Stimulated activated CD8-positive, alpha-beta memory T cell treated with anti-CD3 and anti-CD28 coated beads, Interleukin-7, amount 100 ng/mL, for 48 hours (primary cell): ENCODE measurements at places on chromosomes 4 and X.

DNA sequence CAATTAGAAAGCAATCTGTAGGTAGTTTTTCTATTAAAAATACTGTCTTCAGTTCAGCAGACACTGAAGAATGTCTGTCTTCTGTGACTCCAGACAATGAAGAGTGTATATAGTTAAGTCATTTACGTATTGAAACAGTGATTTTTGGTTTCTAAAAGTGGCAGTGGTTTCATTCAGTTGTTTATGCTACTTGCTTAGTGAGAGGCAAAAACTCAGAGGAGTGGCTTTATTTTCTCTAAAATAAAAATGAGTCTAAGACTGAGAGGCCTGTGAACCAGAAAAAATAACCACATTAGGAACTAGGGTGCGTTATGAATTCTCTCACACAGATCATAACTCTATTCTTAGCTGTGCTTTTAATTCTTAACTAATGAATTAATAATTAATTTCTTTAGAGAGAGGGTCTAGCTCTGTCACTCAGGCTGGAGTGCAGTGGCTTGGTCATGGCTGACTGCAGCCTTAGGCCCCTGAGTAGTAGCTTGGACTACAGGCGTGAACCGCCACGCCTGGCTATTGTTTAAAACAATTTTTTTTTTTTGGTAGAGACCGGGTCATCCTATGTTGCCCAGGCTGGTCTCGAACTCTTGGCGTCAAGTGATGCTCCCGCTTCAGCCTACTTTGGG lies 31.4 kb downstream of the FREM3 start:
- DNase-seq = no peak

- no peak for DNase-seq
Measured at GRCh38 chr4:111678908-111679307, 466.3 kb upstream of the FAM241A start.

DNA sequence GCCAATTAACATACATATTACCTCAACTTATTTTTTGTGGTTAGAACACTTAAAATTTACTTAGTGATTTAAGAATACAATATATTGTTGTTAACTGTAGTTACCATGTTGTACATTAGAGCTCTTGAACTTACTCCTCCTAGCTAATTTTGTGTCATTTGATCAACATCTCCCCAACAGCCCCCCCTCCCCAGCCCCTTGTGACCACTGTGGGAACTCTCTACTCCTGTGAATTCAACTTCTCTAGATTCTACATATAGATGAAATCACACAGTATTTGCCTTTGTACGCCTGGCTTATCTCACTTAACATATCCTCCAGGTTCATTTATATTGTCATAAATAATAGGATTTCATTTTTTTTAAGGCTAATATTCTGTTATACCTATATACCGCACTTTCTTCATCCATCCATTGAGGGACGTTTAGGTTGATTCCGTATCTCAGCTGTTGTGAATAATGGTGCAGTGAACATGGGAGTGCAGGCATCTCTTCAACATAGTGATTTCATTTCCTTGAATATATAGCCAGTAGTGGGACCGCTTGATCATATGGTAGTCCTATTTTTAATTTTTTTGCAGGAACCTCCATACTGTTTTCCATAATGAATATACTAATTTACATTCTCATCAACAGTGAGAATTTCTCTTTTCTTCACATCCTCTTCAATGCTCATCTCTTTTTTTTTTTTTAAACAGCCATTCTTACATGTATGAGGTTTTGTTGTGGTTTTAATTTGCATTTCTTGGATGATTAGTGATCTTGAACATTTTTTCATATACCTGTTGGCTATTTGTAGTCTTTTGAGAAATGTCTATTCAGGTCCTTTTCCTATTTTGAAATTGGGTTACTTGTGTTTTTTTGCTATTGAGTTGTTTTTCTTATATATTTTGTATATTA lies 66.8 kb downstream of the RAPGEF2 start:
- DNase-seq = no peak

DNA sequence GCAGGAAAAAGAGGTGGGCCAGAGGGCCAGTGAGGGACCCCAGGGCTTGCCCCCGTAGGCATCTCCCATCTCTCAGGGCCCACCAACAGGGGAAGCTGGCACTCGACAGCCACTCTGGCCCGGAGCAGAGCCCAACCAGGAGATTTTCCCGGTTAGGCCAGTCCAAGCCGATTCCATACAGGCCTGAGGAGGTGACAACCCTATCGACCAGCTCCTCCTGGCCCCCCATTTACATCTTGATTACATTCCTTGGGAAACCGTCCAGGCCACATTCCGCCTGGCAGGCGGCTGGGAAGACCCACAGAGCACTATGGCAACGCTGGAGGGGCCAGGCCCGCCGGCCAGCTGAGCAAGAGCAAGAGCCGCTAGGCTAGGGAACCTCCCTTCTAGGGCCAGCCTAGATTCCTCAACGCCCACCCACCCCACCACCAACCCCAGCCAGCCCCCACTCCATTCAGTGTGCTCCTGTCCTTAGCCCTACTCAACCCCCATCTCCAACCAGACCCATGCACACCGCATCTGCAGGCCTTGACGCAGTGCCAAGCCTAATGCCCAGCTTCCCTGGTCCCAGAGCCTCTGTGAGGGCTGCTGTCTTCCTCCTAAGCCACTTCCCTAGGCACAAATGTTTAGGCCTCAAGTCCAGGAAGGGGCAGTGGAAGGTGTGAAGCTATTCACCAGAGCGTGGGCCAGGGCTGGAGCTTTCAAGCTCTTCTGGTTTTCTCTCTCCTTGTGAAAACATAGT lies 161.2 kb downstream of the EFNB1 start:
- DNase-seq = no peak

GRCh38 chr4:5041699-5042098 lies 9.6 kb upstream of the STK32B start:
- DNase-seq = no peak

- no peak for DNase-seq
Measured at GRCh38 chr4:119100655-119101054, 35.0 kb upstream of the MYOZ2 start.

GRCh38 chr4:128284317-128284716 lies 3.3 kb downstream of the PGRMC2 start:
- no peak for DNase-seq

GRCh38 chr4:140426610-140427105 lies 790 bp downstream of the CLGN start:
- no peak for DNase-seq

DNA sequence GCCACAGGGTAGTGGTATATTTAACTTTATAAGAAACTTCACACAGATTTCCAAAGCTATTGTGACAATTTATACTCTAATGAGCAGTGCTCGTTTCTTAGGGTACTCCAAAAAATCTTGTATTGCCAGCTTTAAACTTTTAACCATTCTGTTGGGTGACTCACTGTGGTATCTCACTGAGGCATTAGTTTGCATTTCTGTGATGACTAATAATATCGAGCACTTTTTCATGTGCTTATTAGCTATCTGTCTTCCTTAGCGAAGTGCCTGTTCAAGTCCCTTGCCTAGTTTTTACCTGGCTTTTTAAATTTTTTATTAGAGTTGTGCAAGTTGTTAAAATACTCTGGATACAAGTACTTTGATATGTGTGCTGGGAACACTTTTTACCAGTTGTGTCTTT lies 5.5 kb downstream of the PNMA3 start:
- no peak for DNase-seq

- no peak for DNase-seq
Measured at GRCh38 chr4:53459548-53459947, 82.1 kb downstream of the FIP1L1 start.

- no peak for DNase-seq
Measured at GRCh38 chrX:17413228-17413627, 38.2 kb downstream of the NHS start.

DNA sequence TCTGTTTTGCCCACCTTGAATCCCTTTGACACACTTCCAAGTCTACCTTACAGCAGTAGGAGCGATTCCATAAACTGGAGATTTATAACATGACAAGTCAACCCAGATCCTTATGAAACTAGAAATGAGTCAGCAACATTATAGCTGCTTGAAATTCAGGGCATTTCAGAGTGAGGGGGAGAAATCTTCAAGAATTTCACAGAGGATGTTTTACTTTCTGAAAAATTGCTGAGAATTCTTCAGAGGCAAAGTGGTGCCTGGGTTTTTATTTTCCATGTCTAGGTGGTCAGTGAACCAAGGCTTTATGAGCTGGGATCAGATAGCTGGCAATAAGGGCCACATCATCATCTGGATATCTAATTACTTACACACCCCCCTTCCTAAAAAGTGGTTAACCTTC lies 119.8 kb downstream of the PPARGC1A start:
- no peak for DNase-seq

- no peak for DNase-seq
Measured at GRCh38 chr4:153082322-153083301, 121.6 kb upstream of the TRIM2 start.

DNA sequence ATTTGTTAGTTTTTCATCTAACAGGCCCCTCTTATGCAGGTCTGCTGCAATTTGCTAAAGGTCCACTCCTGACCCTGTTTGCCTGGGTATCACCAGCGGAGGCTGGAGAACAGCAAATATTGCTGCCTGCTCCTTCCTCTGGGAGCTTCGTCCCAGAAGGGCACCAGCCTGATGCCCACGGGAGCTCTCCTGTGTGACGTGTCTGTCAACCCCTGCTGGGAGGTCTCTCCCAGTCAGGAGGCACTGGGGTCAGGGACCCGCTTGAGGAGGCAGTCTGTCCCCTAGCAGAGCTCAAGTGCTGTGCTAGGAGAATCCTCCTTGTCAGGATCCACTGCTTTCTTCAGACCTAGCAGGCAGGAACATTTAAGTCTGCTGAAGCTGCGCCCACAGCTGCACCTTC lies 30.5 kb downstream of the ATRX start:
- DNase-seq = no peak

DNA sequence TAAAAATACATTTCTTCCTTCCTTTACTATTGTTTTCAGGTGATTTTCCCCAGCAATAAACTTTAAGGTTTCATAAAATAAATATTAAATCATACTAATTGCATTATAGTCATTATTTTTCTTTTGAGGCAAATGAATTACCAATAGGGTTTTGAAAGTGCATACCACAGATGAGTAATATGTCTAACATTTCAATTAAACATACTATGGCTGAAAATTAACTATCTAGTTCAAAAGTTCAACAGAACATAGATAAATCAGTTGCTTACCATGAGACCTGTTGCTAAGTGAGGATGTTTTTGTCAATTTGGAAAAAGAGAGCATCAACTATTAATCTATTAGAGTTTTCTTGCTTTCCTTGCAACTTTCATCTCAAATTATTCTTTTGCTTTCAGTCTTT lies 35.0 kb downstream of the NPY5R start:
- no peak for DNase-seq

DNA sequence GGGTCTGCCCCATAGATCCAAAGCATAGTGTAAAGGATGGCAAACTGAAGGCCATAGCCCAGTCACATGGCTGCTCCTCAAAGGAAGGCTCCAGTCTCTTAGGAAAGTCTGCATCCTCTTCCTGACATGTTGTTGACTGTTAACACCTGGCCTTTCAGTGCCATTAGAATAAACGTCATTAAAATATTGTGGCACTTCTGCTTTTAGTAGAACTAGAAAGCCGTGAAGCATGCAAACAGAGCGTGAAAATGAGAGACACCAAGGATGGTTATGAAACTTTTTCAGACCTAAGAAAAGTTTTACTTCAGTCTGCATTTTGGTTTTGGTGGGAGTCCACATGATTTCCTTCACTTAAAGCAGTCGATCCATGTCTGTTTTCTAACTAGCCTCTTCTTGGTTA lies 41.1 kb upstream of the AFF2 start:
- DNase-seq = no peak

DNA sequence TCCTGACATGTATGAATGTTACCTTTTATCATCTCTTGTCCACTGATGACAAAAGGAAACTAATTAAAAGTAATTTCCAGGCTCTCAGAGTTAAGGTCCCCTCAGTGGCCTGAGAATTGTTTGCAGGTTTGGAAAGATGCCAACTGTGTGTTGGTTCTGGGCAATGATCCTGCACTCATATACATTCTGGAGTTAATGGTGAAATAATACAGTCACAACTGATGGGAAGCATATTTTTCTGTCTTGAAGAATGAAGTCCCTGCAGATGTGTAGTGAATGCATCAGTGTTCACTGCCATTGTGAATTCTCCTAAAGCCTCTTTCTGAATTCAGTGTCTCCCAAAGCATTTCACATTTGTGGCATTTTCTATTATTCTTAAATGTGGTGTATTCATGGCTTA lies 238.1 kb upstream of the PPP1R2C start:
- DNase-seq = no peak

DNA sequence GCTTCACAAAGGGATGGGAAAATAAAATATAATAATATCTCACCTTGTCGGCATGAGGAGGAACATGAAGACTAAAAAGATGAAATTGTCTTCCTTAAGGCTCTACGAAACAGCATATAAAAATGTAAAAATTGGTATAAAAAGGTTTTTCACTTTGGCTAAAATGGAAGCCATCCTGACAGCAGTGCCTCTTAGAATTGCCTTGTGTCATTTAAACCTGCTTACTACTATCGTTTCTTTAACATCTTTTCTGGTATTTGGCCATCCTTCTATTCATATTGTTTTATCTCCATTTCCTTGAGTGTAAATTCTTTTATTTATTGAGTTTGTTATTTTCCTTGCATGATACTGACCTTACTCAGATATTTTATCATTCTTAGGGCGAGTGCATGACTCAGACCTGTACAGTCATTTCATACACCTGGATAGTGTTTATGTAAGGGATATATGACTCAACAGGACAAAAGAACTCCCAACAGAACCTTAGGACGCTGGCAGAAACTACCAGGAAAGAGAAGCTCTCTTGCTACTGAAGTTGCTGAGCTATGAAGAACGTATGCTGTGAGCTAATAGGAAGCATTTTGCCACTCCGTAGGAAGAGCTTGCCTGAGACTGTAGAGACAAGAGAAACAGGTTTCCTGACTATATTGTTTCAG lies 5.8 kb upstream of the CDKN2AIP start:
- DNase-seq = no peak

DNA sequence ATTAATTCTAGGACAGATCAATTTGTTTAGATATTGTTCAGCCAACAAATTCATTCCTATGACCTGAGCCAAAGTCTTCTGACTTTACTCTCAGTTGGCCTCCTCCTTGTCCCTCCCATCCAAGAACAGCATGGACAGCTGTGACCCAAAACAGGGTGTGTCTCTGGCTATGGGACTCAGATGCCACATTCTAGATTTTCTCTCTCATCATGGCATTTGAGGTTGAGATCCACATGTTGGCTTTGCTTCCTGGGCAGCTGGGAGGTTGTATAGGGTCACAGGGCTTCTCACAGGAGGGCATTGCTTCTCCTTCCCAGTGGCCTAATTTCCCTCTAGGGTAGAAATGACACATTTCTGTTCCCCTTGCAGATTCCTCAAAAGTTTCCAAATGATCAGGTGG lies 22.6 kb upstream of the EGF start:
- no peak for DNase-seq

- no peak for DNase-seq
Measured at GRCh38 chr4:180532691-180533090, 1710.5 kb upstream of the TENM3 start.

- no peak for DNase-seq
Measured at GRCh38 chr4:156575430-156576073, 396.0 kb downstream of the PDGFC start.

DNA sequence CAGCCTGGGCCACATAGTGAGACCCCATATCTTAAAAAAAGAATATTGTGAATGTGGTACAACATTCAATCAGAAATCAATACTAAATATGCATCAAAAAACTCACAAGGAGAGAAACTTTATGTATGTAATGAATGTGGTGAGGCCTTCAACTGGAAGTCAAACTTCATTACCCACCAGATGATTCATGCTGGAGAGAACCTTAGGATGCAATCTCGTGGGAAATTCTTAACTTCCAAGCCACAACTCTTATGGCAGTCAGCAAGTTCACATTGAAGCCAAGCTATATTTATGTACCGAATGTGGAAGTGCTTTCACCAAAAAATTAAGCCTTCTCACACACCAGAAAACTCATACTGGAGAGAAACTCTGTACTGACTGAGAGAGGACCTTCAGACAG lies 84.5 kb upstream of the UXT start:
- no peak for DNase-seq

- no peak for DNase-seq
Measured at GRCh38 chrX:39903937-39904336, 193.8 kb downstream of the BCOR start.
